AG09319 (cell line): ENCODE measurements at places on chromosomes 7 and 10.

GRCh38 chr10:126618466-126618865 is 52.0 kb downstream of the C10orf90 start:
- DNase-seq, result no peak

DNA sequence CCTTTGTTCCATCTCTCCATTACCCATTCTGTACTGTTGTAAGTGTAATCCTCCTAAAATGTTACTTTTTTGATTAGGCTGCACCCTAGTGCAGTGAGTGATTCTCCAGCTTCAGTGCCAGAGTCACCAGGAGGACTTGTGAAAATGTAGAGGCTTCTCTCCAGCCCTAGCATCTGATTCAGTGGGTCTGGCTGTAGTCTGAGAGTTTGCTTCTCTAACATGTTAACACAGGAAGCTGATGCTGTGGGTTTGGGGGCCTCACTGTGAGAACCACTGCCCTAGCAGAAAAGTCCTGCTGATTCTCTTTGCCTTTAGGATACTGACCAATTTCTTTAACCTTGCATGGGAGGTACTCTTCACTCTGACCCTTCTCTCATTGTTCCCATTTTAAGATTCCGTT is 24.4 kb downstream of the CSGALNACT2 start:
- DNase-seq, result no peak

DNA sequence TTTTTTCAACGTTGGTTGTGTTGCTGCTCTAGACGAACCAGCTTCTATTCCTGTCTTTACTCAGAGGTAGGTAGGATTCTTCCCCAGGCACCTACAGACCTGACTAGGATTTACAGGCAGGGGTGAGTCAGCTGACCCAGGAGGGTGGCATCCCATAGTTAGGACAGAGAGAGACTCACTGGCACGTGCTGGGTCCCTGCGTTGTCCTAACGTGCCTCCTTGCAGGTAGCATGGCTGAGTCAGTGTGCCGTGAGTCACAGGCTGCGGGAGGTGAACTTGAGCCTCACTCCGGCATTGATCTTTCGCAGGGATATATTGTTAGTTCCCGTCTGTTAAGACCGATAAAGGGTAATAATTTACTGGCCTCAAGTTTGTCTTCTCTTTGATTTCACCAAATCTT is 96.5 kb downstream of the PFKFB3 start:
- DNase-seq, result no peak

DNA sequence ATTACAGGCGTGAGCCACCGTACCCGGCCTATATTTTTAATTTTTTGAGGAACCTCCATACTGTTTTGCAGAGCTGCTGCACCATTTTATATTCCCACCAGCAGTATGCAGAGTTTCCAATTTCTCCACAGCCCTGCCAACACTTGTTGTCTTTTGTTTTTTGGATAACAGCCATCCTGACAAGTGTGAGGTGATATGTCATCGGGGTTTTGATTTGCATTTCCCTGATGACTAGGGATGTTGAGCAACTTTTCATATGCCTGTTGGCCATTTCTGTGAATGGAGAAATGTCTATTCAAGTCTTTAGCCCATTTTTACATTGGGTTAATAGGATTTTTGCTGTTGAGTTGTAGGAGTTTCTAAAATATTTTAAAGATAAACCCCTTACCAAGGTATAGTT is 22.2 kb downstream of the ENTPD7 start:
- DNase-seq, result peak; percentile 70

GRCh38 chr7:130486114-130486953 is 5.6 kb upstream of the MEST start:
- DNase-seq, result no peak

- DNase-seq, result no peak
These were observed 6.7 kb downstream of the CPEB3 start for GRCh38 chr10:92284112-92284704.

DNA sequence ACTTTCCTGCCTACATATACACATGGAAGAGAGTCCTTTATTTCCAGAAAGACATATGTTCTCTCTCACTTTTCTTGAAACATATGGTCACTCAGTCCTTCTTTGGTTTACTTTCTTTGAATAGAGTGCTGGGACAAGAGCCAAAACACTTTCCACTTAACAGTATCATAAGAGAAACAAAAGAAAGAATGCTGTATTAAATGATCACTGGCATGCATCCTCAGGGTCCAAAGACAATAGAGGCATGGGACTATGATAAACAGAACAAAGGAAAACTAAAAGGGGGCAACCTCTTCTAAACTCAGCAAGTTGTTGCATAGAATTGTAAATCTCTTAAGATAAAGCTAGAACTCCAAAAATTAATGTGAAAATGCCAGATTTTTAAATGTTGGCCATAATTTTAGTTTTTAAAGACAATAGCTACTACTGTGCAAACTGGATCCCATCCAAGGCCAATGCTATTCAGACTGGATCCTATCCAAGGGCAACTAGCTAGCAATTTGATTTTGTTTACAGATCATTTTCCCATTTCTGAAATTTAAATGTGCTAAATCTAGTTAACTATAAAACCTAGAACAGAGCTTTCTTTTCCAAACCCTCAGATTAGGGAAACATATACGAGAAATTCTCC is 687.5 kb downstream of the SORCS3 start:
- no peak for DNase-seq

DNA sequence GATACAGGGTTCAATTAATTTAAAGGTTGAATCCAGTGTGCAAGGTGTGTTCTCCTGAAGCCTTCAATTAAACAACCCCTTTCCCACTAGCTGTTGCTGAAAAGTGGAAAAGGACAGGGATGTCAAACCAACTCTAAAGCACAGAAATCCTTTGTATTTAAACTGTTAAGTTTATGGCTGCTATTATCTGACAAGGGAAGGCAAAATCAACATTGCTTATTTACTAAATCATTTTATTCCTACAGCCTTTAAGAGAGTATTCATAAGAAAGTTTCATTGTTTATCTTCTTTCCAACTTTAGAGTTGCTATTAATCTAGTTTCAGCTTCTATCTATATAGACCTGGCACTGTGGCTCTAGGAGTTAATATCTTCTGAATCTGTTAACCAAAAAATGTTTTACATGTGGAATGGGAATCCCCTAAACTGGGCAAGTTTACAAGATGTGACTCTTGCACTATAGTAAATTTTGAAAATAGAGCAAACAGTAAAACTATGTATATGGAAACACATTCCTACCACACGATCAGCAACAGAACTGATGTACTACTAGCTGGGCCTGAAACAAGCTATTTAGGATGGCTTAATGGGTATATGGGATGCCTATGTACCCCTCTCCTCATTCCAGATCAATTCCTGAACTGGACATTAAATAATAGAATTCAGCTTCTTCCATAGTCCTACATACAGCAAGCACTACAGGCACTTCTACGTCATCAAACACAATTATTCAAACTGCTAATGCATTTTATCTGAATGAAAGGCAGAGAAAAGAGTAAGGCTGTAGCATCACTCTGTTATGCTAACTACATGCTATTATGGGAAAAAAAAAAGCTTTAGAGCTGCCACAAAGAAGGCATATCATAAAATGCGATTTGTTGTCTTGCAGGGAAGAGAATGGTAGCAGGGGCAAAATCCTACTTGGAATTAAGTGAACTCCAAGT is 52.8 kb downstream of the CDK6 start:
- no peak for DNase-seq

DNA sequence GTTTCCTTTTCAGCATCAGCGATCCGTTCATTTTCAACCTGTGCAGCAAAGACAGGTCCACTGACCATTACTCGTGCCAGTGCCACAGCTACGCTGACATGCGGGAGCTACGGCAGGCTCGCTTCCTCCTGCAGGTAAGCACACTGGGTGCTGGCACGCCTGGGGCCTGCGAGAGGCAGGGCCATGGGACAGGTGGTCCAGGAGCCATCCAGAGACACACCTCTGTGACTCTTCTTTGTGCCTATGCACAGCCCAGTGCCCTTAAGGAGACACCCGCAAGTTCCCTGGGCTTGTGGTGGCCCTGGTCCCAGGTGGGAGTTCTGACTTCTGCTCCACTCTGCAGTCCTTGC is 42.2 kb downstream of the LRRC18 start:
- no peak for DNase-seq

- DNase-seq, result no peak
These were observed 299.9 kb upstream of the ZMIZ1 start for GRCh38 chr10:78768876-78769275.

- no peak for DNase-seq
These were observed 4.4 kb downstream of the IFIT3 start for GRCh38 chr10:89332123-89332633.

- no peak for DNase-seq
These were observed 12.4 kb downstream of the CALY start for GRCh38 chr10:133324198-133324792.

DNA sequence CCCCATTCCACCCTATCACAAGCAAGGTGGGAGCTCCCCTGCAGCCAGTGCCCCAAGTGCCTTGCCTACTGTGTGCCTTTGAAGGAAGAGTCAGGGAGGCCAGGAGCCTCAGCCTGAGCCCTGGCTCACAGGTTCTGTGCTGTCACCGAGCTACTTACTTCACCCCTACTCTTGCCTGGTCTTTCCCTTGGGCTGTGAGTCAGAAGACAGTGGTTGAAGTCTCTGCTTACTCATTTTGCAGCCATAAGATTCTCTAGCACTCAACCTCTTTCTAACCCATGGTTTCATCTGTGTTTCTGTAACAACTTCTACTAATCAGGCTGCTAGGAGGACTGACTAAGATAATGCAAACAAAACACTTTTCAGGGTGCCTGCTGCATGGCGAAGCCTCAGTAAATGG is 114.5 kb downstream of the PLCE1 start:
- DNase-seq, result peak; percentile 10

- DNase-seq, result peak; percentile 36
These were observed 74.4 kb upstream of the TCF7L2 start for GRCh38 chr10:112875476-112876267.

- DNase-seq, result no peak
These were observed 350.1 kb upstream of the COBL start for GRCh38 chr7:51666751-51667150.

- no peak for DNase-seq
These were observed 34.5 kb upstream of the MMD2 start for GRCh38 chr7:4993471-4993870.

DNA sequence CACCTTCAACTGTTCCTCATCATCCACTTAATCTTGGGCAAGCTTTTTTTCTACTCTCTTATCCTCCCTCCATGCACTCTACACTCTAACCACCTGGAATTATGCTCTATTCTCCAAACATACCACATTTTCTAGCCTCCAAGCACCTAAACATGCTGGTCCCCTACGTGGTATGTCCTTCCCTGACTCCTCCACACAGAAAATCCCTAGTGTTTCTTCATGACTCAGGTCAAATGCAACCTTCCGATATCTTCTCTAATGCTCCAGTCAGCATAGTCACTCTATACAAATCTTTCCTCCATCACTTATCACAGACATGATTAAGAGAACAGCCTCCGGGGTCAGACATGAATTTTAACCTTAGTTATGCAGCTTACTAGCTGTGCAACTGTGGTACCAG is 68.8 kb downstream of the ARMH3 start:
- DNase-seq, result no peak
